T-helper 2 cell (primary cell): ENCODE measurements at places on chromosomes 5 and 9.

DNA sequence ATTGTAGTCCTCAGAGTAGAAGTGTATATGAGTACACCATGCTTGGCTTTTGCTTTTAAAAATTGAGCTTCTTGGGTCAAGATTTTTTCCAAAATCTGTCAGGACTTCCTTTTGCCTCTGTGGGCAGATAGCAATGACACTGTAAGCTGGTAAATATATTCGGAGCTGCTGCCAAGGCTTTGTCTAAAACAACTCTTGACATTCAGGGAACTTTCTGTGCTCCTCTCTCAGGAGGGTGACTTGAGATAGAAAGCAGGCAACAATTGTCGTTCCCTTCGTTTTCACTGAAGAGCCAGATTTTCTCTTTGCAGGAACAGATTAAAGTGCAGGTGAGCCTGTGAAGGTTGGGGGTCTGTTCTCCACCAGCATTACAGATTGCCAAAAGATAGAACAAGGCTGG lies 230.5 kb downstream of the MAST4 start:
- DNase-seq = no peak

DNA sequence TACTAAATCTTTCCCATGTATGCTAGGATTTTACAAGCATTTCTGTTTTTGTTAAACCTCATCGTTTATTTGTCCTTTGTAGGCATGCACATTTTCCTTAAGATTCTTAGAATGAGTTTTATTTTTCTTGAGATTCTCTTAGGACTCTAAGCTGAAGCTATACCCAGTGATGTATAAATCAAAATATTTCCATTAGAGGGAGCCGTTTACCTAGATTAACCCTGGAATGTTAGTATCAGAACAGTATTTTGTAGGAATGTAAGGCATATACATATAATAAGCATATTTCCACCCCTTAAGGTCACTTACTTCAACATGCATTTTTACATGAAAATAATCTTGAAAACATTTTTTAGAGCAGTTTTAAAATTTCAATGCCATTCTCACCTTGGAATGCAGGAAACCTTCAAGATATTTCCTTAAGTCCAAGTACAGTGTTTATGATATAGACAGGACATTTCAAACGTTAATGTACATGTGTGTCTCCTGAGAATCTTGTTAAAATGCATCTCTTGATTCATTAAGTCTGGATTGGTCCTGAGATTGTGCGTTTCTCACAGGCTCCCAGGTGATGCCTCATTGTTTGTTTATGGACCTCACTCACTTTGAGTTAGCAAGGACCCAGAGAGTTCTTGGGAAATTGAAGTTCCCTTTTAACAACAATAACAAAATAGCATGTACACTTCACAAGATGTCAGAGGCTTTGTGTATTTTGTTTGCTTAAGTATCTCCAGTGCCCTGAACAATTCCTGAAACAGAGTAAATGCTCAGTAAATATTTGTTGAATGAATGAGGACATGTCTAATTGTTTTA lies 34.9 kb upstream of the FCHO2 start:
- DNase-seq = no peak

DNA sequence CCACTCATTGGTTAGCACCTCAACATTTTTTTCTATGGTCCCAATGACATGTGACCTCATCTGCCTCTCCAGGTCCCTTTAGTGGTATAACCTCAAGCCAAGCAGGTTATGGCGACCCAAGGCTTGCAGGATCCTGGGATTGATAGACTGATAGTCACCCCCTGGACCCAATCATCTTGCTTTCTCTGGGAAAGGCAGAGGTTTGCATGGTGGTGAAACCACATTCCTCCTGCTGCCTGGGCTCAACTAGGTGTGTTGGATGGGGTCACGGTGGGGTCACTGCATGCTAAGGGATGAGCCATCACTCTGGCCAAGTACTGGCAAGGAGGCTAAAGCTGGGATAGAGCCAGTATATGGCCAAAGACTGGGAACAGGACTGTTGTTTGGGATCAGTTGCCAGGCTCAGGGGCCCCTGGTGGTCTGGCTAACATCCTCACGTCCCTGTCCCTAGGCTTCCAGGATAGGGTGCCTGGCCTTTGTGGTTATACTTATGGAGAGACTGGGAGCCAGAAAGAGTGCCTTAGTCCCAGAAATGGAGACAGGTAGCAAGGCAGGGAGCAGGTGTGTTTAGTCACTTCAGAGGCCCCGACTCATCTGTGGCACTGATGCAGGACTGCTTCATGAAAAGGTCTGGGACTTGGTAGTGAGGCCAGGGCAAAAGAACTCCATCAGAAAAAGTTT lies 4.6 kb upstream of the SMIM32 start:
- no peak for DNase-seq

GRCh38 chr5:142056816-142057696 lies 44.2 kb upstream of the GNPDA1 start:
- no peak for DNase-seq
